Esophagus squamous epithelium (tissue), 5 donors: ENCODE measurements at places on chromosomes 5 and 9.

DNA sequence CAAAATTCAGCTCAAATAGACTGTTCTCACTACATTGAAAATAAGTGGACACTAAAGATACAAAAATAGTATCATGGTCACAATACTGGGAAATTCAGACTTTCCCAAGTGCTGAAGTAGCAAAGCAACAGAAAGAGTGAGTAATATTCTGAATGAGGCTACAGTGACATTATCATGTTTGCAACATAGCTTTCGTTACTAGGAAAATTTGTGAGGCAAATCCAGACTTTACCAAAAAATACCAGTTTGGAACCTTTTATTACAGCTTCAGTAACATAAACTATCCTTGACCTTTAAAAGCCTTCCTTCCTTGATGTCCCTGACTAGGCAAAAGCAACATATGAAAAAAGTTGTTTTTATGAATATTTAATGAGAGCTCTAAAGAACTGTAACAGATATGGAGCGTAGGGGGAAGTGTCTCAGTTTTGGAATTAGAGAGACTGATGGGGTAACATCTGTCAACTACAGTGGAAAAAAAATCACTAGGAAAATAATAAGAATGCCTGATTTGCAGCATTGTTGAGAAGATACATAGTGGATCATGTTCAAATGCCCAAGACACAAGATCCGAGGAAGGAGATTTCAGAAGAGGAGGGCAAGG, 312.9 kb downstream of the ADGRV1 start:
- no peak for DNase-seq

- no peak for DNase-seq
Measured at GRCh38 chr5:90985341-90985740, 397.8 kb downstream of the ARRDC3 start.

DNA sequence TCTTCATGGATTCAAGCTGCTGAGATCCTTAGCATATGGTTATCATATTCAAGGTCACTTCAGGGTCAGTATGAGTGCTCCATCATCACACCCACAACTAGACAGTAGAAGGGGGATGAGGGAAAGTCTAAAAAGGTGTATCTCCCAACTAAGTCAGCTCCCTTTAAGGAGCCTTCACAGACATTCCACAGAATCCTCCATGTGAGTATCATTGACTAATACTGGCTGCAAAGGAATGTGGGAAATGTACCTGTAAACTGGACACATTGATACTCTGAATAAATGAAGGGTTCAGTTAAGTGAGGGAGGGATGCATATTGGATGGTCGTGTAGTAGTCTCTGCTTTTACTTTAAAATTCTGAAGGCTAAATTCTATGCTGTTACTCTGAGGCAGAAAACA, 330.7 kb downstream of the LRRC70 start:
- no peak for DNase-seq

DNA sequence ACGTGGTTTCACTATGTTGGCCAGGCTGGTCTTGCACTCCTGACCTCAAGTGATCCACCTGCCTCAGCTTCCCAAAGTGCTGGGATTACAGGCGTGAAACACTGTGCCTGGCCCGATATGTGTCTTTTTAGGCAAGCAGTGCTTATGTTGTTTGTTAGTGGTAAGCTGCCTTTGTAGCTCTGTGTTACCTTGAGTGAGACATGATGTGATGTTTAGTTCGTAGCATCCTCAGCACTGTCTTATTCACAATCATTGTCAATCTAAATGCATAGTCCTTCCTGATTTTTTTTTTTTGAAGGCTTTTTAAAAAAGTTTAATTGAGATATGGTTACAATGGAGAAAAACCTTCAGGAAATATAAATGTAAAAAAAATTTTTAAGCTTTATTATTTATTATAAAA, 45.5 kb downstream of the EXOSC2 start:
- DNase-seq = no peak

DNA sequence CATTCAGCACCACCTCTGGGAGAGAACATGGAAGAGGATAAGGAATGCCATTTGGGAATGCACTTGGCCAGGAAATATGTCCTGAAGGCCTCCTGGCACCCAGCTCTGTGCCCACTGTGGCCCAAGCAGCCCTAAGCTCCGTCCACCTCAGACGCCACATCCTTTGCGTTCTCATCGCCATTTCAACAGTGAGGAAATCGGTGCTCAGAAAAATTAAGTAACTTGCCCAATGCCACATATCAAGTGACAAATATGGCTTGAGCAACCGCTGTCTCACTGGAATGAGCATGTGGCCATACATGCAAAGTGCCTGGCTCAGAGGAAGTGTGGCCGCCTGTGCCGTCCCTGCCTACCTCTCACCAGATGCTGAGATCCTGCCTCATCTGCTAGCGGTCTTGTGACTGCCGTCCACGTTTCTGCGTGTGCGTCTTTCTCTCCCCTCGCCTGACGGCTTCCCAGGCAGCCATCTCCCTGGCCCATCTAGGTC, 984 bp upstream of the DOK3 start:
- DNase-seq = no peak

DNA sequence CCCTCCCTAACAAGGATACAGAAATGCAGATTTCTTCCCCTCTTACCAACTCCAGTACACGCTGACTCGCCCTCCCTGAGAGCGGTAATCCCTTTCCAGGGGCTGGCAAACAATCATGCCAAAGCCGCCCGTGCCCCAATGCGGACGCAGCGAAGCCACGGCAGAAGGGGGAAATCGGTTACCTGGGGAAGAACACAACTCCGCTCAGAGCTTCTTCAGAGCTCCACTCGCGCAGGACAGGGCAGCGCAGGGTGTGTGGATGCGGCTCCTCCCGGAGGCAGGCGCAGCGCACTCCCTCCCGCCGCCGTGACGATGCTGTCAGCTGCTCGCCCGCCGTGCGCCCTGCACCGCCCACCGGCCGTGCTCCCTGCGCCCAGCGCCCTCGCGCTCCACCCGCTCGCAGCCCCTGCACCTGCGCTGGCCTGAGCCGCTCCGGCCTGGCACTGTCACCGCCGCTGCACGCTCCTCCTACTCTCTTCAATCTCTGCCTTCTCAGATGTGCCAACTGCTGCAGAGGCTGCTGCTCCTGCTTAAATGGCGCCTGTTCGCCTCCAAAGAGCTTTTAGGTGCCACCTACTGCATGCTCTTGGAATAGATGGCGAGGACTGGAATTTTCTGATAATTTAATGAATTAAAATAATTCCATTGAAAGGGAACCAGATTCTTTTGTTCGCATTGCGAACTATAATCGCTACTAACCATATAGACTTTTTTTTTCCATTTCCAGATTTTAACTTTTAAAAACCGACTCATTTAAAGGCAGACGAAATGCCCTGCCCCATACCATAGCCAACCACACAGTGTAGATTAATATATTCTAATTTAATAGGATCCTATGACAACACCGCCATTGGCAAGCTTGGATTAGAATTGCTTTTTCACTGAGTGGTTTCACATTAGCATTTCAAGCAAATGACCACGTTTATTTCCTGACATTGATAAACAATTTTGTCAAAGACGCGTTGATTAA, at the start of gene DIRAS2:
Gene DIRAS2, minus strand, starts transcription at position 255 of the 970 bp plus-strand sequence. CDS start 28,997 bp downstream, outside the sequence.
- DNase-seq = no peak

DNA sequence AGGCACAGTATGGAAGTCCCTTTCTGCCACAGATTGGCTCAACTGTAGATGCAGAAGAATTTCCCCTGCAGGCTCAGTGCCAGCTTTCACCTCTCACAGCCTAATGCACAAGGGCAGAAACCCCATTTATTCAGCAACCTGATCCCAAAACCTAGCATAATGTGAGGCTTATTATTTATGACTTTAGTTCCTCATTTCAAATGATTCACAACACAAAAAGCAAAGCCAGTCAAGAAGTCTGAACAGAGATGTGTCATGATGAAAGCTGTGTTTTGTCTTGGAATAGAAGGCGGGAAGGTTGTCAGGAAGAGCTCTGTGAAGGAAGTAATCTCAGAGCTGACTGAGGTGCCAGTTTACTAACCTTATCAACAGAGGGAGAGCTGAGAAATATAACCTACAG, 369.7 kb downstream of the LRRC70 start:
- DNase-seq = no peak

- peak; percentile 38 for DNase-seq
Measured at GRCh38 chr9:129166623-129167557, 11.2 kb downstream of the IER5L start.

GRCh38 chr5:125125031-125125823, 378.8 kb upstream of the ZNF608 start:
- no peak for DNase-seq
